ENCODE measurements at places on chromosomes 5 and 9.

DNA sequence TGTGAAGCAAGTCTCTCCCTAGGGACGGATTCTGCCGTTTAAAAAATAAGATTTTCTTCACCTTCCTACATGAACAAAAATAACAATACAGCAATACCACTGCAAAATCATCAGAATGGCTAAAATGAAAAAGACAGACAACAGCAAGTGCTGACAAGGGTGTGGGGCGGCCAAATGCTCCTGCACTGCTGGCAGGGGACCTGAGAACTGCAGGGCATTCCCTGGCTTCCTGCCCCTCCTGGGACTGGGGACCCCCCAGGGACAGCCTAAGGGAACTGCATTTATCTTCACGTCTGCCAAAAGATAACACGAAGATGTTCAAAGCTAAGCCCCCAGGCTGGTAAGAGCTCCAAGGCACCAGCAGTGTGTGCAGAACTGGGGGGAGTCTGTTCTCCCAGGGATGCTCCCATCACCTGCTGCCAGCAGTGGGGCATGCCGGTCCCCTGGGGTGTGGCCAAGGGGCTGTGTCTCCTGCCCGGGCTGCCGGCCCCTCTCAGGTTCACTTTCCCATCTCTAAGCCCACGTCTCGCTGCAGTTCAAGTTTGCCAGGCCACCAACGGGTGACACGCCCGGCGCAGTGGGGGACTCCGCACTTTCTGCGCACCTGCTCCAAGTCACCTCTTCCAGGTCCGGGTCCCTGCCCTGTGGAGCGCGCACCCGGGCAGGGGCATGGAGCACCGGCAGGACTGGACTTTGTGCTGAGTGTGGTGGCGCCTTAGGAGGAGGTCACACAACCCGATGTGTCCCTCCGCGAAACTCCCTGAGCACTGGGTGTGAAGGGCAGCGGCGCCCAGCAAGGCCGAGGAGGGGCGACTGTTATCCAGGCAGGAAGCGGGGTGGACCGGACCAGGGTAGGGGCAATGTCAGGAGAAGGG lies 4.5 kb upstream of the EGFL7 start:
- no peak for DNase-seq

DNA sequence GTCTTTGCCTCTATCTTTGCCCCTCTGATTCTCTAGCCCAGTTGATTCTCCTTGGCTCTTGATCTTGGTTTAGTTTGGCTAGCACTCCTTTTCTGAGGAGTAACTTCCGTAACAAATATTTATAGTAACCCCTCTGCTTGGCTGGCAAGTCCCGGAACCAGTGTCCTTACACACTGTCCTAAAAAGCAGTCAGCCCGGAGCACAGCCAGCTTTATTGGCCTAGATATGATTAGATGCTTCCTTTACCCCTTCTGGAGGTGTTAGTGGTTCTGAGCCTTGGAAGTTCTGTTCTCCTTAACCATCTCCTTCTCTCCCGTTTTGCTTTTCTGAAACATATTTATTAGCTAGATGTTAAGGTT lies 17.0 kb upstream of the MSMP start:
- no peak for DNase-seq

GRCh38 chr9:135075234-135076142 lies 12.0 kb upstream of the OLFM1 start:
- peak; percentile 71 for DNase-seq

DNA sequence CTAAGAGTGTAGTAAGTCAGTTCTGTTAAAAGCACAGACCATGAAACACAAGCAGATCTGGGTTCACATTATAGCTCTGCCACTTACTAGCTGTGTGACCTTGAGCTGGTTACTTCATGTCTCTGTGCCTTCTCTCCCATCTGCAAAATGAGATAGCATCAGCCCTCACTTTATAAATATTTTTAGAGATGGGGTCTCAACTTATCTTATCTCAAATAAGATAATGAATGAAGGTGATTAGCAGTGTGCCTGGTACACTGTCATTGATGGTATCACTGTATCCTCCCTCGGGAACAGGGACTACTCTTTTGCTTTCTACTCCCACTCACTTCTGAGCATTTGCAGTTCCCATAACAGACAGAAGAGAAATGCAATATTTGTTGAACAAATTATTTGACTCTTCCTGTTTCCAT lies 52.4 kb downstream of the GALNT10 start:
- DNase-seq, result no peak

GRCh38 chr5:33309068-33309467 lies 131.7 kb upstream of the TARS1 start:
- DNase-seq, result no peak

- no peak for DNase-seq
These were observed 44.5 kb downstream of the CCDC125 start for GRCh38 chr5:69288069-69288468.

DNA sequence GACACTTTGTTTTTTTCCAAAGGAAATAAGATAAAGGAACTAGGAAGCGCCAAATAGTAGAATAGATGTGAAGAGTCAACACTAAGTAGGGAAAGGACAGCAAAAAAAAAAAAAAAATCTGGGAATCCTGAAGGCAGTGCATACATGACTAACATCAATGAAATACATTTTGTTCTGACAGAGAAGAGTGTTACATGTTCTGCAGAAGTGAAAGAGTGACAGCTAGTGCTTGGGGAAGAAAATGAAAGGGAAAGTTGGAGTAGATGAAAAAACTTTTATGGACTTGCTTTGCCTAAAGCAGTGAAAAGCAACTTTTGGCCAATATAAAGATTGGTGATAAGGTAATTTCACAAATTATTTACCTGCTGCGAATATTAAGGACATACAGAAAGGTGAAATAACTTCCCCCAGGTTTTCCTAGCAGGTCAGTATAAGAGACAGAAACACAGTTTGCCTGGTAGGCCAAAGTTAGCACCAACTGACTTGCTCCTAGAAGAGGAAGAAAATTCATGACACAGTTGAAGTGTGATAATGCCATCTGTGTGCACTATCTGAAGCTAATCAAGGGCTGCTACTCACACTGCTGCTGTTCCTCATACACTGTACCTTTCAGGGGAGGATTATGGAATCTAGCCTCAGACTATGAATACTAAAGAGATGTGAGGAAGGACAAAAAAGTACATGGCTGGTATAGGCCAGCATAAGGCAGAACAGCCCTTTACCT lies 38.6 kb downstream of the RANBP6 start:
- DNase-seq, result no peak

- DNase-seq, result no peak
These were observed 33.3 kb downstream of the RICTOR start for GRCh38 chr5:39040875-39041274.

- DNase-seq, result no peak
These were observed 1.6 kb downstream of the WNK2 start for GRCh38 chr9:93185266-93186214.
